NCI-H2081 (cell line): ENCODE measurements at places on chromosomes 7 and 10.

GRCh38 chr7:22628112-22628511, 98.9 kb upstream of the IL6 start:
- peak; percentile 39 for DNase-seq

DNA sequence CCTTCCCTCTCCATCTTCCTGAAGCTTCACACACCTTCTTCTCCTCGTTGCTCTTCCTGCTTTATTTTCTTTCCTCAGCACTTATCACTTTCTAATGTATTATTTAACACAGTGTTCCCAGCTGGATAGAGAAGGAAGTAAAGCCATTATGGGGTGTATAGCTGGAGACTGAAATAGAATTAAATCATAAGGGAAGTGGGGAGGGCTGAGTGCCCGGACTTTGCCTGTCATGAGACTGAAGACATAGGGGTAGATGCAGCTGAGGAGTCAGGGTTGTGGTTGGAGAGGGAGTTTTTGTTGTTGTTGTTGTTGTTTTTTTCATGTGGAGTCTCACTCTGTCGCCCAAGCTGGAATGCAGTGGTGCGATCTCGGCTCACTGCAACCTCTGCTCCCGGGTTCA, 65.3 kb downstream of the GALNT11 start:
- DNase-seq: no peak

GRCh38 chr10:92965314-92965713, 95.3 kb upstream of the CYP26C1 start:
- DNase-seq: peak; percentile 19

DNA sequence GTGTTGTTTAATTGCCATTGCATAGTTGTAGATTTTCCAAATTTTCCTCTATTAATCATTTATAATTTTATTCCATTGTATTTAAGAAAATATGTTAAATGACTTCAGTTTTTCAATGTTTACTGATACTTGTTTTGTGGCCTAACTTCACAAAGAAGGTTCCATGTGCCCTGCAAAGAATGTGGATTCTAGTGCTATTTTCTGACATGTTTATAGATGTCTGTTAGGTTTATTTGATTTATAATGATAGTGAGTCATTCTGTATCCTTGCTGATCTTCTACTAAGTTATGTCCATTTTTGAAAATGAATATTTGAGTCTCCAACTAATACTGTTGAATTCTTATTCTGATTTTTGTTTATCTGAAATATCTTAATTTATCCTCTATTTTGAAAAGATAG, 369.0 kb downstream of the MAGI2 start:
- DNase-seq: no peak

DNA sequence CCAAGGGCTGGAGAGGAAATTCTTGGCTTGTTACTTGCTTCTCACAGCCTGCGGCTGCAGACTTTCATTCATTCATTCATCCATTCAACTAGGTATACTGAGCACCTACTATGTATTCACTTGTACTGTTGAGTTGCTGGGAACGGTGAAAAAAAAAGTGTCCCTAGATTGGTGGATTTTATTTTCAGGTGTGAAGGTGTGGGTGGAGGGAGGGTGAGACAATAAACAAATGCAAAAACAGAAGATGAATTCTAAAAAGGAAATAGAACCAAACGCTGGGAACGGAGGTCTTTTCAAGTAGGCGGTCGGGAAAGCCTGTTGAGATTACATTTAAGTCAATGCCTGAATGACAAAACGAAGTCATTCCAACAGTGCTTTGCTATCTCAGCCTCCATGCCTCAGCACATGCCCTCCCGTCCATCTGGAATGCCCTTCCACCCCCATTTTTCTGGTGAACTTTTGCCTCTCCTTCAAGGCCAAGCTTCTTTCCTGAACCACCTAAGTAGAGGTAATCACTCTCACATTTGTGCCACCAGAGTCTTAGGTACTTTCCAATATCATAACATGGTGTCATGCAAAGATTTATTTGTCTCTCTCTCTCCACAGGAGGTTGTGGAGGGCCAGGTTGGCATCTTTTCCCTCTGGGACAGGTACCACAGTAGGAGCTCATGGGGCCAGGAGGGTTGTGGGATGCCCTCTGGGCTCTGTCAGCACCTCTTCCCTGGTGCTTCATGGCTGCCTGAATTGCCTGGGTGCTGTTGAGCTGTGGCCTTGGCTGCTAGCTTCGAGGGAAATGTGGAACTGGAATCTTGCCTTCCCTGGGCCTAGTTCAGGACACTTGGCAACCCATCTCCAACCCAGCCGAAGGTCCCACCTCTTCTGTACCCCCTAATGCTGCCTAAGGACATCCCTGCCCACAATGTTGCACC, 5.5 kb downstream of the NKX2-3 start:
- no peak for DNase-seq

DNA sequence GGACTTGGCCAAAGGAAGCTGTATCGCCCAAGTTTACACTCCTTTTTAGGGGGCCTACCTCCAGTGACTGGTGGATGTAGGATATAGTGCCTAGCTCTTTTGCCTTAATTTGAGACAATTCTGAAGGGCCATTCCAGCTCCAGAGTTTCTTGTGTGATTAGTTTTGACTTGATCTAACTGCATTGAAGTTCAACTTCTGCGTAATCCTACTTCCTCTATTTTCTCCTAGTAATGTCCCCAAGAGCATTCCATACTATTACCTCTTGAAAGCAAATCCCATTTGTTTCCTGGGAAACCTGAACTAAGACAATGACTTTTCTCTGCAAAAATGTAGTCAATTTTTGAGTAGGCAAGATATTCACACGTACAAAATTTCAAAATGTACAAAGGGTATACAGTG, 4.7 kb upstream of the H2AZ2 start:
- DNase-seq: no peak

DNA sequence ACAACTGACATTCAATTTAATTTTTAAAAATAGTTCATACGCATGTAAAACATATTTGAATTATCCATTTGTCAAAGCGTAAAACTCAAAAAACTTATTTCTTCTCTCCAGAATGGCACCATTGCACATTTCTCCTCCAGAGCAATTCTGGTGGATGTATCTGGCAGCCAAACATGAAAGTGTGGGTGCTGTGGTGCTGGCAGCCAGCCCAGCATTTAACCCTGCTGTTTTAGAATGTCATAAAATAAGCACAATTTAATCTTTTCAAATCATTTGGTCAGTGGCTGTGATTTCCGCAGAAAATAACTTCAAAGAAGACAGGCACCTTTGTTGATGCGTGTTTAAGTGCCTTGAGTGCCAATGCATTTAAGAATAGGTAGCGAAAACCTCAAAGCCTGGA, 302.7 kb upstream of the MEOX2 start:
- peak; percentile 49 for DNase-seq

- peak; percentile 27 for DNase-seq
These were observed 54.5 kb downstream of the RAB18 start for GRCh38 chr10:27558612-27559020.

- no peak for DNase-seq
These were observed 540.9 kb downstream of the SUGCT start for GRCh38 chr7:40675741-40676140.

- DNase-seq: peak; percentile 53
These were observed 92.1 kb downstream of the CCDC71L start for GRCh38 chr7:106568680-106569499.

GRCh38 chr10:71696628-71697326, 22.8 kb downstream of the C10orf105 start:
- peak; percentile 5 for DNase-seq

DNA sequence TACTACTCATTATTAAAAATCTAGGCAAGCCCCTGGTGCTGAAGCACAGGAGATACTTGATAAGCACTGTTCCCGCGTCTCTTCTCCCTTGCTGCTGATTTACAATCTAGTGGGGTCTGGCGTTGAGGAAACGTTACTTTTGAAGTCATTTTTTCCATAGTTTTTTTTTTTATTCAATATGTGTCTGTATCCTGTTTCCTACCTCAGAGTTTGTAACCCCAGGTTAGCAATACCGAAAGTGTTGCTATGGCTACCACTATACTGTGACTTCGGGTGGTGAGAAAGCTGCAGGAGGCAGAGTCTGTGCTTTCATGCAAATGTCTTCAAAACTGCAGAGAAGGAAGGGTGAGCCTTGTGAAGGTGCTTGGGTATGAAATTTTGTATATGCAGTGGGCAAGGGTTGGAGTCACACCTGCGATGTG, 458.8 kb upstream of the GHITM start:
- no peak for DNase-seq

DNA sequence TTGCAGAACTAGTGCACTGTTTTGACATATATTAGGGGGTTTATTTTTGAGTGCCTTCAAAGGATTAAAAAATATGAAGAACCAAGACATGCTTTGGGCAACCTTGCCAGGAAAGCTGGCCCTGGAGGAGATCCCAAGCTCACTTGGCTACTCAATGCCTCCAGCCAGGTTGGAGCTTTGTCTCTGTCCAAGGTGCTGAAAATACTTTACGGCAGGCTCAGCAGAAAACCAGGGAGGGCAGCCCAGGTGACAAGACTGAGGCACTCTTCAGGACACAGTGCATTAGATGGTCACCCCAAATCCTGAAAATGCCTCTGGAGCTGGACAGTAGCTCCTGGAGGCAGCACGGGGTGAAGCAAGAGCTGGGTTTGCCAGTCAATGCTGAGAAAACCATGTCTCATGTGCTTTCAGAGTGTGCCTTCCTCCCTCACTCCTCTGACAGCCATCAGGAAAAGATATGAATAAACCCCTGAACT, 5.8 kb upstream of the KCNH2 start:
- no peak for DNase-seq

DNA sequence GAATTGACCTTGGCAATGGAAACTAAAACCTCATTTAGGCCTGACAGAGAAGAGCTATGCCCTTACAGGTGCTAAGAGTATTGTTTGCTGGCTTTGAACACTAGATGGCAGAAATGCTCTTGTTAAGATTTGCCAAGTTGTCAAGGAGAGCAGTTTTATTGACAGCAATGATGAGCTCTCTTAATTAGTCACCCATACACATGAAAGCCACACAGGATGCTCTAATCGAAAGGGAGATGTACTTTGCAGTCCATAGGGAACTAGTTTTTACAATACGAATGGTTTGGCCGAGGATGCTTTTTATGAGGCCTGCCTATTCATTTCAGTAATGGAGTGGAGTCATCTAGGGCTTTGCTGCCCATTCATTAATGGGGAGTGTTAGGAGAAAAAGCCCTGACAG, 45.4 kb upstream of the MBL2 start:
- peak; percentile 49 for DNase-seq

GRCh38 chr7:54544527-54545240, 2.5 kb downstream of the VSTM2A start:
- no peak for DNase-seq

- DNase-seq: no peak
These were observed at the start of gene LRRC72 for GRCh38 chr7:16526742-16527540. Gene LRRC72, plus strand, starts transcription at chr7:16526825. Its CDS starts 128 bp downstream, at chr7:16526953.

GRCh38 chr10:132489704-132490534, 47.7 kb upstream of the INPP5A start:
- no peak for DNase-seq

DNA sequence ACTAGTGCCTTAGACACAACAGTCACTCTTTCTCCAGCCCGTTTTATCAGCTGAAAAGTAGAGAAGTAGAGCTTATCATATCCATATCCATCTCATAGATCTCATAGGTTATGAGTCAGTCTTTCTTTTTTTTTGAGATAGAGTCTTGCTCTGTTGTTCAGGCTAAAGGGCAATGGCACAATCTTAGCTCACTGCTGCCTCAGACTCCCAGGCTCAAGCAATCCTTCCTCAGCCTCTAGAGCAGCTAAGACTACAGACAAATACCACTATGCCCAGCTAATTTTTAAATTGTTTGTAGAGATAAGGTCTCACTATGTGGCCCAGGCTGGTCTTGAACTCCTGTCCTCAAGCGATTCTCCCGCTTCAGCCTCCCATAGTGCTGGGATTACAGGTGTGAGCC, 2.5 kb upstream of the PARD3 start:
- DNase-seq: no peak

DNA sequence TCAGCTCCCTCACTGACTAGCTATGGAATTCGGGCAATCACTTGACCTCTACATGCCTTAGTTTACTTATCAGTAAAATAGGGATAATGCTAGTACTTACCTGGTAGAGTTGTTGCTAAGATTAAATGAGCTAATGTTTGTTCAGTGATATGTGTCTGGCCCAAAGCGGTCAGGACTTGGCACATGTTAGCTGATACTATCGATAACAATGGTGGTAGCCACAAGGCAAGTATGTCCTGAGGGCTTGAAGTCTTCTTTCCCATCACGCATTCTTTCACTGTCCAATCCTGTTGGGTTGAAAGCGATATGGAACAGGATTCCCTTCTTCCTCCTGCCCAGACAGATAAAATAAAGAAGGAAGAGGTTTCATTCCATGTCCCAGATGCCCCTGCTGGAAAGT, 25.5 kb upstream of the MXI1 start:
- no peak for DNase-seq

DNA sequence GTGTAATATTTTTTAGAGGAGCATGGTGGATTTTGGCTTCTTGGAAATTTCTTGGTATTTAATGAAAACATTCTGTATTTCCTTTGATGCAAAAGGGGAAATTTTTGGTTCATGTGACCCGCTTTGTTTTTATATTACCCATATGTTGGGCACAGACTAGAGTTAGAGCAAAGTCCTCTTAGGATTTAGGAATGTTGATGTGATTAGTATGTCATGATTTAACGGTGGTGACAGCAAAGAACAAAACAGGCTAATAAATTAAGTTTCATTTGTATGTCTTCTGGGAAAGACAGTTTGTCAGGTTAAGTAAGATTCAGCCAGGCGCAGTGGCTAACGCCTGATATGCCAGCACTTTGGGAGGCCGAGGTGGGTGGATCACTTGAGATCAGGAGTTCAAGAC, 304.6 kb downstream of the REEP3 start:
- DNase-seq: no peak

DNA sequence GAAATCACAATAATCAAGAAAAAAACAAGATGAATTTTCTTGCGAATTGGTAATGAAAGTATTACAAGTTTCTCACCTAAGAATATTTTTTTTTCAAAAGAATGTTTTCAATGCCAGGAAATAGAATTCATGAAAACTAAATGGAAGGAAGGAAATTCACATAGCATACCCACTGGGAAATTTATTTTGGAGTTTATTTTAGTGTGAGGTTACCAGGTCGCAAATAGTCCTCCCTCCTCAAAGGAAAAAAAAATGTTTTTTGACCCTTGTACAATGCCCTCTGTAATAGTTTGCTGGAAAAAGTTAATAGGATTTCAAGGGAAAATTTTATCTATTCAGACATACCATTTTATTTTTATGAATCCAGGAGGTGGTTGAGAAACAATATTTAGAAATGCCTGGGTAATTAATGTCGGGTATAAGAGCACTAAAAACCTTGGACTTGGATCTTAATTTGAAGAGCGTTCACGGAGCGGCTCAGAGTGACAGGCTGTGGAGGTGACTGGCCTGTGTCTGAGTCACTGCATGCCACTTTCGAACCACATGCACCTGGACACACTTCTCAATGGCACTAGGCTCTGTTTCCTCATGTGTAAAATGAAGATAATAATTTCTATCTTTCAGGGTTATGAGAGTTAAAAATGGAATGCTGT, 28.2 kb downstream of the CUBN start:
- DNase-seq: no peak

GRCh38 chr10:116126239-116126638, 146.8 kb downstream of the GFRA1 start:
- DNase-seq: no peak

GRCh38 chr7:31775556-31775955, 88.5 kb downstream of the PPP1R17 start:
- DNase-seq: peak; percentile 0
